ENCODE measurements at places on chromosomes 13 and 19.
A peak's percentile ranks its signal among the peaks of the same experiment; 100 is the strongest.

DNA sequence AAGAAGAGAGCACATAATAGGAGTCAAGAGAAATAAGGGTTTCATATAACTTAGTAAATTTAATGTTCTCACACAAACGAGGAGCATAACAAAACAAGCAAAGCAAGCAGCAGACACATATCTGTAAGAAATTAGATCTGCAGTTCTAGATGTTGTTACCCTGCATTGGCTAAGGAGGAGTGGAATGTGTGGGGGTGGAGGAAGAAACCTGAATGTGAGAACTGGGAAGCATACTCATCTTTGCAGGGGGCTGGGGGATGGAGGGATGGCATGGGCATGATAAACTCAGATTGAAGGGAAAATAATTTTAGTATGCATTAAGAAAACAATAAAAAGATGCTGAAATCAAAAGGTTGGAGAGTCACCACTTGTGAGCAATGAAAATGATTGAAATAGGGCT is 255.0 kb downstream of the LIG4 start:
- no peak for DNase-seq

DNA sequence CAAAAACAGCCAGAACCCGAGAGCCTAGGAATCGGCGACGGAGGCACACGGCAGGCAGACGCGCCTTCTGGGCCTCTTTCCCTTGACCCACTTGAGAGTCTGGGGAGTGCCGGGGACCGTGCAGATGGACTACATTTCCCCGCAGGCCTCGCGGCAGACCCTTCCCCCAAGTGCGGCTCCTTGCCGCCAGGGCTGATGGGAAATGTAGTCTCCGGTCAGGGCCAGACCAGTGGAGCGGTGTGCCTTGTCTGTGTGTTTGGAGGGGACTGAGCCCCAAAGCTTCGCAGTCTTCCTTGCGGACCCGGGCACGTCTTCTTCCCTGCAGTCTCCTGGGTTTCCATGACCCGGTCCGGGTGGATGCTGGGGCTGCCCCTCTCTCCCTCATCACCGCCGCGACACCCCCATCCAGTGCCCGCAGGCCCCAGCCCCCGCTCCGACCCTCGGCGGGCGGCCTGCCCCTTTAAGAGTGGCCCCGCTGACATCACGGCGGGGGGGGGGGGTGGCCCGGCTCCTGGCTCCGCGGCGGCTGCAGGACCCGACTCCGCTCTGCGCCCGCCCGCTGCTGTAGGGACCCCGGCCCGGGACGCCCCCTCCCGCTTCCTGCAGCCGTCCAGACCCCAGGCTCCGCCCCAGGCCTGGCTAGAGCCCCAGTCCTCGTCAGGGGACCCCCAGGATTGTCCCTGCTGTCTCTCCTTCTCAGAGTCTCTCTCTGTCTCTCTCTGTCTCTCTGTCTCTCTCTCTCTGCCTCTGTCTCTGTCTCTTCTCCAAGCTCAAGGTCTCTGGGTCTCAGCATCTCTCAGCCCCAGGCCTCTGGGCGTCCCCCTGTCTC is 758 bp upstream of the CACNG7 start:
- DNase-seq: no peak

GRCh38 chr19:18603255-18603957 is 3.2 kb downstream of the CRLF1 start:
- DNase-seq: no peak

DNA sequence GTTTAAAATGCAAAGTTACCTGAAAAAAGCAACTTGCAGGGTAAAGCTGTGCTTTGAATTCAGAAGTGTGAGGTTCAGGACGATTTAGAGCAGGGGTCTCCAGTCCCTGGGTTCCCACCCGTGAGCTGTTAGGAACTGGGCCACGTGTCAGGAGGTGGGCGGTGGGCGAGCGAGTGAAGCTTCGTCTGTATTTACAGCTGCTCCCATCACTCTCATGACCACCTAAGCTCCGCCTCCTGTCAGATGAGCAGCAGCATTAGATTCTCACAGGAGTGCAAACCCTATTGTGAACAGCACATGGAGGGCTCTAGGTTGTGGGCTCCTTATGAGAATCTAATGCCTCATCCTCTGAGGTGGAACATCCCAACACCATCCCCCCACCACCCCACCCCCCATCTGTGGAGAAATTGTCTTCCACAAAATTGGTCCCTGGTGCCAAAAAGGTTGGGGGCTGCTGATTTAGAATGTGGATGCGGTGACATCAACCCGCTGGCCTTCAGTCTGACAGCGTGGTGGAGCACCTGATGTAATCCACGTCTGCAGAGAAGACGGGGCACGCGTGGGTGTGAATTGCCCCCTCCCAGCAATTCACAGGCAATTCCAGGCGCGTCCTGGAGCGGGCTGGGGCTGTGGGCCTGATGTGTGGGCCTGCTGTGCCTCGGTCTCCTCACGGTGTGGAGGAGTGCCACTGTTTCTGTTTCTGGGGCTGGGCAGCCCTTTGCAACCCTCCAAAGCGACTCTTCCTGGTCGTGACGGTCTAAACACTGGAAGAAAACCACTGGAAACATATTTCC is 214.0 kb upstream of the SOX1 start:
- no peak for DNase-seq

DNA sequence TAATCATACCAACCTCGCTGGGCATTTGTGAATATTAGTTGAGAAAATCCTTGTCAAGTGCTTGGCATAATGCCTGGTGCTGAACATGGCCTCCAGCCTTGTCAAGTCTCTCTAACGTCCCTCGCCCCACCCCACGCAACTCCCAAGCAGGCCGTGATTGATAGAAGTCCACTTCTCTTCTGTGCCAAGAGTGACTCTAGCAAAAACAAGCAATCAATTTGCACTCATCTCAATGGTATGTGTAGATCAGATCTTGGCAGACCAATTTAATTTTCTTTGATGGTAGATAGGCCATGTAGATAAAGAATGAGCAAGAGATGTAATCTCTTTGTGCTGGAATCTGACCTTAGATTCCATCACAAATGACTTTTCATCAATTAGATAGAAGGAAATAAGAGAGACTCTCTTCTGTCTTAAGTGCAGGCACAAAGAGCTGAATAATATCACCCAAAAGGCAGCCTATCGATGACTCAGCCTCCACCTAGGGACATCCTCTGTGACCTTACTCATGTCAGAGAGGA is 31.0 kb upstream of the KATNAL1 start:
- DNase-seq: peak; percentile 35

- DNase-seq: no peak
These were observed 589.9 kb downstream of the GPC5 start for GRCh38 chr13:91988331-91988730.

DNA sequence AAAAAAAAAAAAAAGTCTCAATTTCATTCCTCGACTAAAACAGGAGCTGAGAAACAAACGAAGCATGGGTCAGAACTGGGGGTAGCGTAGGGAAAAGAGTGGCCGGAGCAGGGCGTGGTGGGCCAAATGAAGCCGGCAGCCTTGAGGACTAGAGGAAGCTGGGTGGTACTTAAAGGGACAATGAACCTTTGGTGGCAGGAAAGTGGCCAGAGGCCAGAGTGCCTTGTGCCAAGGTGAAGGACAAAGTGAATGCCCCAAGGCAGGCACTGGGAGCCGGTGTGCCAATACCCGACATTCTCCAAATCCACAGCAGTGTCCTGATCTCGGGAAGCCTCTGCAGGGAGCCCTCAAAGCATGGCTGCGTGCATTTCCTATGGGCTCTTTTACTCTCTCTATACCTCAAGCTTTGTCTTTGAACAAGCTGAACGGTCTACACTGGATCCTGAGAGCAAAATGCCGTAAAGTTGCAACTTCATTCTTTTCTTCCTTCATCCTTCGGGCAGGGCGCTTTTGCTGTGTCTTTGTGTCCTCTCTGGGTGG is 195.0 kb upstream of the KL start:
- DNase-seq: no peak

DNA sequence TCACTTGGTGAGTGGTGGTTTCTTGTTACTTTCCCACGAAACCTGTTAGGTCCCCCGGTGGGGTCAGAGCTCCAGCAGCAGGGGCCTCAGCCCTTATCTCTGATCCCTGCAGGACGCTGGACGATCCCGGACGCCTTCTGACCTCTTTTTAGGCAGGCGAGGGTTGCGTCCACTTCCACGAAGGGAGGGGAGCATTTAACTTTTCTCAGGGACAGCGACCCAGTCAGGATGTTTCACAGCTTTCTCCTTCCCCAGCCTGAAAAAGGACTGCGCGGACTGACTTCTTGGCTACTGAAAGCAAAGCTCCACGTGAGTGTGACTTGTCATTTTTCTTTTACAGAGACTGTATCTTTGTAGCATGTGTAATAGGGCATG is 692 bp downstream of the ZNF234 start:
- peak; percentile 13 for DNase-seq

GRCh38 chr19:45518469-45518826 is 11.2 kb downstream of the VASP start:
- no peak for DNase-seq

DNA sequence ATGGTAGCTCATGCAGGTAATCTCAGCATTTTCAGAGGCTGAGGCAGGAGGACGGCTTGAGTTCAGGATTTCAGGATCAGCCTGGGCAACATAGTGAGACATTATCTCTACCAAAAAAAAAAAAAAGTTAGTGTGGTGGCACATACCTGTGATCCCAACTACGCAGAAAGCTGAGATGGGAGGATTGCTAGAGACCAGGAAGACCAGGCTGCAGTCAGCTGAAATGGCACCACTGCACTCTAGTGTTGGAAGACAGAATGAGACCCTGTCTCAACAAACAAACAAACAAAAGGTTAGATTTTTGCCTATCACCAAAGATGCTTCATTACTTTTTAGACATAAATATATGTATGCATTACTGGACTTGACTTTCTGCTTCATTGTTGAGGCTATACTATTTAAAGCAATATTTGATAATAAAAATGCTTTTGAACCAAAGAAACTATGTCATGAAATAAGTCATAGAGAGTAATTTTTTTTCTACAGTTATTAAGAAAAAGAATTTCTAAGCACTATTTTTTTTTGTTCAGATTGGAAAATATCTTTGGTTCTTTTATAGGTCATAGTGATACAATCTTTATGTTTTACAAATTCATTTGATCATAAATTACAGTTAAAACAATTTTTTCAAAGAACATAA is 1180.1 kb upstream of the ATXN8OS start:
- DNase-seq: peak; percentile 35

- no peak for DNase-seq
These were observed 55.1 kb downstream of the CDADC1 start for GRCh38 chr13:49302817-49303216.

- no peak for DNase-seq
These were observed 12.4 kb upstream of the CBLC start for GRCh38 chr19:44765033-44765948.

DNA sequence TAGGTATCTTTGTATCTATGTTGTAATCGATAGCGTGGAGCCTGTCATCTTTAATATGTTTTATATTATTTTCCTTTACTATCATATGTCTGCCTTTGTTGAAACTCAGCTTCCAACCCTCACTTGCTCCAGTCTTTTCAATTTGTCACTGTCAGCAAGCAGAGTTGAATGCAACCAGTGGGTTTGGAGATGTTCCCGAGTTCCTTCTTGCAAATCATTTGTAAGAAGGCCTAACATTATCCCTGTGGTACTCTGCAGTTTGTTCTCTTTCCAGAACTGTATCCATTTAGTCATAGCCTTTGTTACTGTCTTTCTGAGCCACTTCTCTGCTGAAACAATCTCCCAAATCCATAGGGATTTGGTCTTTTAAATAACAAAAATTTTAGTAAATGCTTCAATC is 41.8 kb downstream of the RNASEH2B start:
- DNase-seq: no peak
